OCI-M1 (cell line): ENCODE measurements at places on chromosomes 4 and X.
A peak's percentile ranks its signal among the peaks of the same experiment; 100 is the strongest.

- peak; percentile 47 for DNase-seq
Observed at GRCh38 chr4:89598602-89599001, 238.4 kb downstream of the SNCA start.

DNA sequence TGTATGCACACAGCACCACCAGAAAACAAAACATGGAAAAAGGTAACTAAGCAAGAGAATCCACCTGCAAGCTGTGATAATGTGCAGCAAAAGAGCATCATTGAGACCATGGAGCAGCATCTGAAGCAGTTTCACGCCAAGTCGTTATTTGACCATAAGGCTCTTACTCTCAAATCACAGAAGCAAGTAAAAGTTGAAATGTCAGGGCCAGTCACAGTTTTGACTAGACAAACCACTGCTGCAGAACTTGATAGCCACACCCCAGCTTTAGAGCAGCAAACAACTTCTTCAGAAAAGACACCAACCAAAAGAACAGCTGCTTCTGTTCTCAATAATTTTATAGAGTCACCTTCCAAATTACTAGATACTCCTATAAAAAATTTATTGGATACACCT, 90.2 kb downstream of the TET2 start:
- DNase-seq, result no peak

DNA sequence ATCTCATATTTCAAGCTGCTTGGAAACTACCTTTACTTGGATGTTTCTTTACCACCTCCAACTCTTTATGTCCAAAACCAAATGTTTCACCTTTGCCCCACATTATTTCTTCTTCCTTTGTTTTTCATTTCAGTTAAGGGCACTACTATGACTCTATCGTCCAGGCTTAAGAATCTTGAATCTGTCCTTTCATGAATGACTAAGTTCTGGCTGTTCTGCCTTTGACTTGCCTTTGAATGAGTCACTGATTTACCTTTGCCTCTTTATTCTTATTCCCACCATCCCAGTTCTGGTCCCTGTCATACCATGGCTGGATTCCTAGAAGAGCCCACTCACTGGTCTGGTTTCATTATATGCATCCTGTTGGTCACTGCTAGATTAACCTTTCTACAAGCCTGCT, 30.6 kb upstream of the PLAC1 start:
- DNase-seq, result no peak

DNA sequence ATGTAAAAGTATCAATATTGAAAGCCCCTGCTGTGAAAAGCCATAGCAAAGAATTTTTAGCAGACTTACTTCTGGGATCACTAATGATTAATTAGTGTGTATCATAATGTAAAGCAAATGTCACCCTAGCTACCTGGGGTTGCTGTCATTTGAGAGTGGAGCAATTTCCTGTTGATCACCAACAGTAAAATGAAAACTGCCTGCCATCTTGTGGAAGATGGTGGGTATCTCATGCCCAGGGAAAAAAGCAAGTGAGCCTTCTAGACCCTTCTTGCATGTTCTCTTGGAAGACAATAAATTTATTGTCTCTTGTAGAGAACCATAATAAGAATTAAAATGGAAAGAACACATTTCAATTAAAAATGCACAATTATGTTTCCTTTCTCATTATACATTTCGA, 360.2 kb downstream of the ZIC3 start:
- DNase-seq, result peak; percentile 57

DNA sequence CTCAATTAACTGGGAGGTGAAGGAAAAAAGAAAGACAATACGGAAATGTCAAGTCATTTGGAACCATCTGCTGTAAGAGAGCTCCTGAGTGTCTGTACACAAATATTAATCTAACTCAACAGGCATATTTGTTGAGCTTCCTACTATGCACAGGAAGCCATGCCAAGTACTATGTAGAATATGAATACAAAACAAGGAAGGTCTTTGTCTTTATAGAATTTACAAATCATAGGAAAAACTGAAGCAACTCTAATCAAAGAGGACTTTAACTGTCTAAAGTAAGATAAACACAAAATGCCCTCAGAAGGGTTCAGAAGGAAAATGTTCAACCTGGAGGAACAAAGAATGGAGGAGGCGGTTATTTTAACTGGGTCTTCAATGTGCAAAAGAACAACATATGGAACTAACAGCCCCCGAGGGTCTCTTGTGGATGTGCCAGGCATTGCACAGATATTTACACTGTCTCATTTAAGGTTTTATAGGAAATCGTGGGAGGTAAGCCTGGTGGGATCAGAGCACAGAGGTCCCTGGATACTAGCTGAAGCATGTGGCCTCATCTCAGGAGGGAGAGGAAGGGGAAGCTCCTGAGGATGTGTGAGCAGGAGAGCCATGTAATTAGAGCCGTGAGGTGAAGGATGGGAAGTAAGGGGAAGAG, 5.8 kb downstream of the FAM114A1 start:
- DNase-seq, result peak; percentile 26

DNA sequence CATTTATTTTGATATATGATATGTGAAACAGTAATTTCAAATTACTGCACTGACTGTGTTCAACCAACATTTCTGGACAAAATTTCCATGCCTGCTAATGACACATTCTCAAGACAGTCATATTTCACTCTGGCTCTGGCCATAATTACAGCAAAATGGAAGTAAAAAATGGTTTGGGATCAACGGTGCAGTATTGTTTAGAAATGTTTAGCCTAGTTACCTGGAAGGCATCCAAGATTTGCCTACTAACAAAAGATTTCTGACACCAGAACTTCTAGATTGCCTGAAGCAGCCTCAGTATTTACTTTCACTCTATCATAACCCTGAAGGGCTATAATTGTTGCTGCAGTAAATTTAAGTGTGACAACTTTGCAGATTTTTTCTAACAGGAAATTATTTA, 416.3 kb downstream of the PCDH10 start:
- DNase-seq, result no peak

- DNase-seq, result no peak
Observed at GRCh38 chr4:47598320-47598719, 113.2 kb downstream of the ATP10D start.

GRCh38 chr4:24599275-24599674, 14.9 kb upstream of the DHX15 start:
- DNase-seq, result no peak

GRCh38 chrX:40095583-40096394, 2.0 kb downstream of the BCOR start:
- peak; percentile 68 for DNase-seq

- DNase-seq, result no peak
Observed at GRCh38 chrX:15465347-15465746, 27.8 kb downstream of the PIR start.

DNA sequence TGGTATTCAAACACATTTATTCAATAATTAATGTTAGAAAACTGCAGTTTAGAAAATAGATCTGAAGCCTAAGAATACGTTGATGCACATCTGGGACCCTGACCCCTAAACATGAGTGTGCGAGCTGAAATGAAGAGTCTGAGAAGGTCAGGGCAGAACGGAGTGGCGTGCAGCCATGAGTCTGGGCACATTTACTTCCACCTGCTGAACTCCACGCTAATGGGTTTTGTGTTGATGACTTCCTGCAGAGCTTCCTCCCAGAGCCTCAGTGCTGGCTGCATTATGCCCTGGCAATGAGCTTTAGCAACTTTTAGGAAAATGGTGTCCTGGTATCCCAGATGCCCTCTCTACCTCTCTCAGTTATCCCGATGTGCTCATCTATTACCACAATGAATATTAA, 53.1 kb downstream of the FAM114A1 start:
- DNase-seq, result no peak

GRCh38 chr4:54440394-54441136, 211.5 kb downstream of the PDGFRA start:
- peak; percentile 78 for DNase-seq

- DNase-seq, result peak; percentile 58
Observed at GRCh38 chr4:70997546-70997945, 4.1 kb downstream of the DCK start.

GRCh38 chrX:149518236-149518635, 13.1 kb upstream of the IDS start:
- no peak for DNase-seq

DNA sequence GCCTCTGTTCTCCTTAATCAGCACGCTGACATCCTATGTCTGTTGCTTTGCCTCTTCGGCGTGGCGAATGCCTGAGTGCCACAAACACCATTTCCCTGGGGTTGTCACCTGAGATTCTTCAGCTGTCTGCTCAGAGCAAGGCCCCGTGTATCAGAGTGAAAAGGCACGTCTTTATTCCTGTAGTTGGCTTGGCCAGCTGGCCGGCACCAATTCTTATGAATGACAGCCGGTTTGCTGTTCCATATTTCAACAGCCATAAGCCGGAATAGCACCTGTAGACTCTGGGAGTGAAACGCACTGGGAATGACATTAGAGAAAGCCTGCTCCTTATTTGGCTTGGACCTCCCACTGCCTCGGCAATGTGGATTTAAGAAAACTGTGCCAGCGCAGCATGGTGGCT, 89.3 kb downstream of the MGST2 start:
- DNase-seq, result no peak

DNA sequence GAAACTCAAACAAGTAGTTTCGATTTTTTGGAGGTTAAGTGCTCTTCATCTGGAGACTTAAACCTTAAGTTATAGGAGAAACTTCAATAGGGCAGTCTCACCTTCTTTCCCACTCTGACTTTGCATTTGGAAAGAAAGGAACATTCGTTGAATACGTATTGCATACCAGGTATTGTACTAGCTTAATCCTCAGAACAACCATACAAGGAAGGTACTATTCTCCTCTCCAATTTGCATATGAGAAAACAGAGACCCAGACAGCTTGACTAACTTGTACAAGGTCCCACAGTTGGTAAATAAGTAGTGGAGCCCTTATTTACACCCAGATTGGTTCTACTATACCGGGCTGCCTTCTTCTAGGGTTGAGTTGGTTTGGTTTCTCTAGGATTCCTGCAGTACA, 32.6 kb downstream of the AMOT start:
- DNase-seq, result no peak

- peak; percentile 56 for DNase-seq
Observed at GRCh38 chr4:120921456-120922380, 808 bp downstream of the PRDM5 start.

DNA sequence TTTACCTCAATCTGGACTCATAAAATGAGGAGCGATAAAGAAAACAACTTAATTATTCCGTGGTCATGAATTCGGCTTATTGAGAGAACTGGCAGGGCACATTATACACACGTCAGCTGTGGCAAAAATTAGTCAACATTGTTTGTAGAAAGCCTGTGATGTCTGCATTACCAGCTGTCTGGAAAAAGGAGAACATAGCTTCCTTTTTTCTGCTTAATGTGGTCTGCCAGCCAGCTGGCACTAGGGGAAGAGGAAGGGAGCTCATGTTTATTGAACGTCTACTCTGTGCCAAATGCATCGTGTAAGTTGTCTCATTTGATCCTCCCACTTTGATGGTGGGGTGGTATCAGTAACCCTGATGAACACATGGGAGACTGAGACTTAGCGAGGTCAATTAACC, 367.6 kb downstream of the ARHGAP24 start:
- DNase-seq, result peak; percentile 20

DNA sequence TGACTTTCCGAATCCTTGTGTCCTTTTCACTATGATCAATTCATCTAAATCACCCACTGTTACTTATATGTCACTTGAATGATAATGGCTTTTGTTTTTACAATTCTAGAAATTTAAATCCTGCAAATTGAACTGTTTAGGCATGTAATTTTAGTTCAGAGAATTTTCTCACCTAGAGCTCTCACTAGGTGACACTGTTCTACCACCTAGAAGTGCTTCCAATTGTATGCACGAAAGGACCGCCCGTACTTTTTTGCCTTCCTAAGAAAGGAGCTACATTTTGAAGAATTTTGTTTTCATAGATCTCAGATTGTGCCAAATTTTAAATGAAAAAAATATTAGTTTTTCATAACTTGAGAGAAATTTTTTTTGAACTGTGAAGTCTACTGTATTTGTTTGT, 481.6 kb upstream of the FSTL5 start:
- DNase-seq, result peak; percentile 26

DNA sequence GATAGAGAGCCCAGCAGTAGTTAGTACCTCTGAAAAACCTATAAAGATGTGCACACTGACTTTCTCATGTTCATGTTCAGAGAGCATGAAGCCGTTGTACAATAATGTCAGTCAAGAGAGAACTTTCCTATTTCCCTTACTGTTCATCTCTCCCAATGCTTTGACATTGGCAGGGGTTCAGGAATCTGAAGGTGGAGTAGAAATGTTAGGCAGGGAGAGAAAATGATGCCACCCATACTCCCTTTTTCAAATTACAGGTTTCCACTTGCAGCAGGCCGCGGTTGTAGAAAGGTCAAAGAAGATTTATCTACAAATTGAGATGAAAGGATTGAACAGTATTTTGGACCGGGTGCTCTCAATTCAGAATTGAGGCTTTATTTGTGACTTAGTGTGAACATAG, 84.3 kb downstream of the DCAF8L2 start:
- DNase-seq, result no peak

- DNase-seq, result no peak
Observed at GRCh38 chr4:183430994-183431347, 13.5 kb upstream of the CDKN2AIP start.

DNA sequence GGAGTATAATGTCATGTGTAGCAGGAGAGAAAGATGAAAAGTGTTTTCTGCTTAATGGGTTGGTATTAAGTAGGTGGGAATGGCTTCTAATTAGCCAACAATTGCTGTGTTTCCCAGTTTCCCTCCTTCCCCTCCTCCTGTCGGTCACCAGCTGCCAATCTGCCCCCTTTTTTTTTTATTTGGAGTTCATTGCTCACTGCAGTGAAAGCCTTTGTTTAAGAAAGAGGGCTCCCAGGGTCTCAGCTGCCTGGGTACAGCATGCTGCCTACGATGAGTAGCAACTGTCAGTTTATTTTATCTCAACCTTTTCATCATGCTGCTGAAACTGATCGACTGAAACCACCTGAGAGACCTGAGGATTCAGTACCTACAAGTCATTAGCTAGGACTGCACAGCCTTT, 149.0 kb downstream of the POU4F2 start:
- DNase-seq, result no peak

- no peak for DNase-seq
Observed at GRCh38 chr4:32073542-32073941, 1353.4 kb downstream of the PCDH7 start.

GRCh38 chr4:168248176-168248710, 70.3 kb downstream of the DDX60 start:
- DNase-seq, result no peak

DNA sequence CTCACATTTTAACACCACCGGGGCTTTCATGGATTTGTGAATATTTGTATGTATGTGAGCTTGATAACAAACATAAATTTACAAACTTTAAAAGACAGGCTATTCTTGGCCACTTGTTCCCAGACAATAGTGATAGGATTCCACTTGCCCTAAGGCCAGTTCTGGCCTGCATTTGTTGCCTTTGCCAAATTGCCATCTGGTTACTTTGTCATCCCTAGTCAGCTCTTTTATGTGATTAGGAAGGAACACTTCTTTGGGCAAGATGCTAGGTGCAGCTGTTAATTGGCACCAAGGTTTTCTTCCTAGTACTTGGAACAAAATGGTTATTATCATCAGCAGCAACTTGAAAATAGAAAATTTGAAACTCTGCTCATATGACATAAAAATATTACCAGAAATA, 63.3 kb downstream of the CCSER1 start:
- DNase-seq, result no peak

GRCh38 chr4:106238820-106239420, 77.1 kb downstream of the TBCK start:
- DNase-seq, result peak; percentile 69

- no peak for DNase-seq
Observed at GRCh38 chr4:2295500-2295899, 33.6 kb upstream of the MXD4 start.
